ENCODE measurements at places on chromosomes 4 and X.

- no peak for DNase-seq
These were observed 369.4 kb downstream of the GASK1B start for GRCh38 chr4:157803421-157803820.

GRCh38 chr4:96708766-96709165 is 868.9 kb downstream of the PDHA2 start:
- DNase-seq: no peak

- DNase-seq: no peak
These were observed 223.9 kb upstream of the DCAF8L1 start for GRCh38 chrX:28205126-28205525.

DNA sequence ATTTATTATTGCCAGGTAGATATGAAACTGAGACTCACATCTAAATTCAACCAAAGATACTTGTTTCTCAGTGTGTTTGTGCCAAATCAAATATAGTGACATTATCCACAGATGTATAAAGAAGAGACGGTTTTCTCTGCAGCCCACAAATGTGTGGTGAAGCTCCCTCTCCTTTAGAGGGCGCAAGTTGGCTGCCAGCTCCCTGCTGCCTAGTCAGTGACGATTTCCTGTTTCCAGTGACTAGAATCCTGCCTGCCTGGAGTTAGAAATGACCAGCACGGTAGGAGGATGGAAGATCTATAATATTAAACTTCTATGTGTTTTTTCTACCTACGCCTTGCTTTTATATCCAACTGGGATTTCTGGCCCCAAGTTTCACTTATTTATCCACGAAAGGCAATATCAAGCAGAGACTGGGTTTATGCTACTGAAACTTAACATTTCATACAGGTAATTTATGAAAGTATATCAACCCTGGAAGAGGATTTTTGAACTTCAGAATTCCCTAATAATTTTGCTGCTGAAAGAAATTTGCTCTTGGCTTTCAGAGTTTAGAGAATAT is 1793.7 kb upstream of the TENM3 start:
- DNase-seq: peak; percentile 37

DNA sequence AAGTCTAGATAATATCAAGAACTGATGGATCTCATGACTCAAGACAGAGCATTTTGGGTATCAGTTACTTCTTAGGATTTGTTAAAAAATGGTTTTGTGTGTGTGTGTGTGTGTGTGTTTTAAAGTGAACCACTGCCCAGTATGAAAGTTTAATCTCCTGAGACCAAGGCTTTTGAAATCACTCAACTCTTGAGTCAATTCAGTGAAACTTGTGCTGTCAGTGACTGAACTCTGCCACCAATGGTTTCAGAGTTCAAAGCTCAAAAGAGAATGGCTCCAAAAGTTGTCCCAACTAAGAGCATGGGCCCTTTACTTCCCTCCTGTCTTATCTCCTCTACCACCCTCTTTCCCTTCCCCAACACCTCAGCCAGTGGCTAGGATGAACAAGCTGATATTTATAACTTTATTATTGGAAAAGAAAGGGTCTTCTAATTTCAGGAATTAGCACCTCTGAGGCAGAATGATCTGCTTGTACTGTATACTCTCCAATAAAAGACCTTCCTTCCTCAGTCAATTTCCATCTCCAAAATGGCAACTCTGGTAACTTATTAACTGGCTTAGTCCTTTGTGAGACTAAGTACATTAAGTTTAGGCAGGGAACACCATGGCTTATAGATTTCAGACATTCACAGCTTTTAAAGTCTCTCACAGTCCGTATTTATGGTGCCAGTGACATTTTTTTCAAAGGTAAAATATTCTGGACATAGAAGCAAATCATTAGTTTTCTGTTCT is 152.2 kb downstream of the REPS2 start:
- no peak for DNase-seq

DNA sequence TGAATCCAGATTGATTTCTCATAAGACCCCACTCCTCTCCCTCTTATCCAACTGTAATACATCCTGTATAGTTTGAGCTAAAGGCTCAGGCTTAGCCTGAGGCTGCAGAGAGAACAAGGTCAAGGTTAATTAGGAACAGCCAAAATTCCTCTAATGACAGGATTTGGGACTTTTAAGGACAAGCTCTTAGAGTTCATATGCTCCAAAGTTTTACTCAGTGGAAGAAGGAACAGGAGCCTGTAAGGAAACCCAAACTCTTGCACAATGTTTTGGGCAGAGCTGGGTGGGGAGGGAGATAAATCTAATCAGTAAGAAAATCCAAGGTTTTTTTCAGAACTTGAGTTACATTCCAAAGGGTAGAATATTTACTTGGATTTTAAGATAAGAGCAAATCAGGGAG is 238.8 kb downstream of the QDPR start:
- no peak for DNase-seq

GRCh38 chr4:4488405-4489404 is 53.1 kb downstream of the STX18 start:
- peak; percentile 75 for DNase-seq

- DNase-seq: peak; percentile 95
These were observed 29.6 kb downstream of the PDK3 start for GRCh38 chrX:24494647-24495075.

DNA sequence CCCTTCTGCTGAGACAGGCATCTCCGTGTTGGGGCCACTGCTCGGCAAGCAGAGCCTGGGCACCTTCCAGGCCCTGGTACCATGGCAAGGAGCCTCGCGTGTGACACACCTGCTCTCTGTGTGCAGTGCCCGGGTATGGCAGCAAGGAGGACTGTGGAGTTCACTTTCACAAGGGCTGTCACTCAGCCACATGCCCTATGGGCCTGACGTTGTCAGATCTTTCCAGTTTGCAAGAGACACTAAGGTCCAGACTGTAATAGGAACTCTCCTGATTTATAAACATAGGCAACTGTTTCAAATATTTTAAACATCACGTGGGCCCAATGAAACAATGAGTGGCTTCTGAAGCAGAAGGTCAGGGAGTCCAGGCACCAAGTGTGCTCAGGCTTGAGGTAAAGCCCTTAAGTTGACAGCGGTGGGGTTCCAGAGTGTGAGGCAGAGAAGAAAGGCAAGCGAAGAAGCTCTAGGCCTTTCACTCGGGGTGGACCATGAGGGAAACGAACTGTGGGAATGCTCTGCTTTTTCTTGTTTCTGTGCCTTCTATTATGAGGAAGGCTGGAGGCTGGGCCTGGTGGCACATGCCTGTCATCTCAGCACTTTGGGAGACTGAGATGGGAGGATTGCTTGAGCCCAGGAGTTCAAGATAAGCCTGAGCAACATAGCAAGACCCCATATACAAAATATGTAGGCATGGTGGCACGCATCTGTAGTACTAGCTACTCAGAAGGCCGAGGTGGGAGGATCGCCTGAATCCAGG is 108.6 kb upstream of the TRIM2 start:
- DNase-seq: no peak

GRCh38 chrX:130704053-130705038 is 198.7 kb downstream of the ENOX2 start:
- no peak for DNase-seq

DNA sequence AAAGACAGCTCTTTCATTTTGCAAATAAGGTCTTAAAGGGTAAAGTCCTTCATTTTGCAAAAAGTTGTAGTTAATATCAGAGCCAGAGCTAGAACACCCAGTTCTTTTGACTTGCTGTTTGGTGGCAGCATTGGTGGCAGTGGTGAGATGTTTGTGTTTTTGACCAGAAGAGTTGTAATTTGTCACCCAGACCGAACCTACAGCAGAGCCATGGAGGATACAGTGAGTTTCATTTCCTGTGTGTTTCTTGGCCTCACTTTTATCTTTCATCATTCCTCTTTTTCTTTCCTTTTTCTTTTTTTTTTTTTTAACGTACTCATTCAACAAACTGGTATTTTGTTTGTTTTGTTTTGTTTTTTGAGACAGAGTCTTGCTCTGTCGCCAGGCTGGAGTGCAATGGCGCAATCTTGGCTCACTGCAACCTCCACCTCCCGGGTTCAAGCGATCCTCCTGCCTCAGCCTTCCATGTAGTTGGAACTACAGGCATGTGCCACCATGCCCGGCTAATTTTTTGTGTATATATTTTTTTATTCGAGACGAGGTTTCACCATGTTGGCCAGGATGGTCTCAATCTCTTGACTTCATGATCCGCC is 116.4 kb downstream of the AFF1 start:
- no peak for DNase-seq

DNA sequence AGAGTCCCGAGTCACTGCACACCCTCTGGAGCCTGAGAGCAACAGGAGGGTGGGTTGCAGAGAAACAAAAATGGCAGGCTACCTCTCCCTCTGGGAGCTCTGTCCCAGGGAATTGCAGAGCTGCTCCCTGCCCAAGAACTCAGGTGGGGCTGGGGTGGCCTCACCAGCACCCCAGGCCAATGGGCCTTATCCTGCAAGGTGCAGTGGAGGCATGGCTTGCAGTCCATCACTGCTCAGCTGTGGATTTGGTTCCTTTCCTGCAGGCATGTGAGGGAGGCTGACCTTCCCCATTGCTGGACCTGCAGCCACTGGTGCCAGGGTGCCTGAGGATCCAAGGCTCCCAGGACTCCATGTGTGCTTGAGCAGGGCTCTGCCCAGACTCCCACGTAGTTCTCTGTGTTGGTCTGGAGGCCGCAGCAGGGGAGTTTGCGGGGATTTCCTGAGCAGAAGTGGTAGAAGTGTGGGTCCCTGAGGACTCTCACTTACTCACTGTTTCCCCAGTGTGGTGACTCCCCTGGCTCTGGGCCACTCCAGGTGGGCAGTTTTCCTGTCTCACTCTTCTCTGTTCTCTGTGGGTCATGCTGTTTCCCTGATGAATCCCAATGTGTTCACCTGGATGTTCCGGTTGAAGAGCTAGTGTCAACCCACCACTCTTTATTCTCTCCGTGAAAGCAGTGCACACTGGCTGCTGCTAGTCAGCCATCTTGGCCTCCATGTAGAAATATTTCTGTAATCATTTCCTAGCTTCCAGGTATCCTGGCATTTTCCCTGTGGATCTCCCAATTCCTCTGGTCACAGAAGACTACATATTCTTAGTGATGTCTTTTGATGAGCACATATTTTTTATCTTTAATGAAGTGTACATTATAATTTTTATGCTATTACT is 82.3 kb downstream of the ARHGAP24 start:
- no peak for DNase-seq

DNA sequence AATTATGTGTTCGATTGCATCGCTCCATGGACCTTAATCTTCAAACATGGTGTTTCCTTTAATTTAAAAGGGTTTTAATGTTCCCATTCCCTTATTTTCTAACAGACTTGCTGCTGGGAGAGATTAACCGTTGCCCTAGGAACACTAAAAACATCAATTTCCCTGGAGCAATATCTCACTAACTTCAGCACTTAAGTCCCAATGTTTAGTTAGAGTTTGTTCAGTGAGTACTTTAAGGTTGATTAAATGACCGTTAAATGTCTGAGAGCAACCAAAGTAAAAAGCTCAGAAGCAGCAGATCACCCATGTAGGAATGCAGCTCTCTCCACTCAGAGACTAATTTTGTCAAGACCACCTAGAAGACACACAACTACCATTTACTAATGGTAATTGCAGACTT is 111.2 kb upstream of the PDE5A start:
- no peak for DNase-seq

DNA sequence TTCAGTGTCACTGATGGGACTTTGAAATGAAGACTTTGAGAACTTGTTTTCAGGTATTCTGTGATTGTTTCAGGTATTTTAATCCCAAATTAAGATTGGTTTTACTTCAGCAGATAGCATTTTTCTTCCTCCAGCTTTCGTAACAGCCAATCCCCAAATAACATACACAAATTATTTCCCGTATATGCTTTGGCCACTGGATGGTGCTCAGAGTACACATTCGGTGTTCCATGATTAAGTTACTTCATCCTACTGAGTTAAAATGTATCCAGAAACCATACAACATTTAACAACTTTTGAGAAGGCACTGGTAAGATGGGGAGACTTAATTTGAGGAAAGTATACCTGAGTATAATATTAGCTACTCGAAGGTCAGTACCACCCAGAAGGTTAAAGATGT is 233.4 kb upstream of the FAM47A start:
- DNase-seq: peak; percentile 28

DNA sequence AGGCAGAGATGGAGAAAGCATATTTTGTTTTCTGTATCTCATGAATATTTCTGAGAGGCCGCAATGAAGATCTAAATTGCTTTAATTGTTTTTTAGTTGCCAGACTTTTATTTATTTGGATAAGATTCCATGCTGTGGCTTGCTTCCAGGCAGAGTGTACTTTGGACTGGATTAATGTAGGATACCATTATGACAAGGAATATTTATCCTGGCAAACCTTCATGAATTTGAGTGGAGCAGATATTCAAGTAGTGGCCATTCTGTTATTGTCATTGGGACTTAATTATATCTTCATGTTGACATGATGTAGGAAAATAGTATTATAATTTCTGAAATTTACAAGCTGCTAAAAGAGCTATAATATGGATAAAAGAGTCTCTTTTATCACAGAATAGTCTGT is 182.9 kb downstream of the C4orf33 start:
- no peak for DNase-seq

DNA sequence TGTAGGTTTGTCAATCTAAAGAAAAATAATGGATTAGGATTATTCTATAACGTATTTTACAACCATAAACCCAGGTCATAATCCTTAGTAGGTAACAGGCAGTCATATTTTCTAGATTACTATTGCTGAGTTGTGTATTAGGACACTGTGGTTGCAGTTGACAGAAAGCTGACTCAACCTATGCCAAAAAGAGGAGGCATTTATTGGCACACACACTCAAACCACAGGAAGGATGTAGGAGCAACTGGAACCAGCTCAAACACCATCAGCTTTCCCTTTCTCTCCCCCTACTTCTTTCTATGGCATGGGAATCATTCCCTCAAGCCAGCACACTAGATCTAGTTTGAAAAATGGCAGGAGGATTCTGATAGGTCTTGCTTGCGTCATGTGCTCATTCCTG is 136.4 kb upstream of the FAM9C start:
- DNase-seq: peak; percentile 40

GRCh38 chr4:155973639-155974475 is 20.2 kb upstream of the CTSO start:
- peak; percentile 78 for DNase-seq

DNA sequence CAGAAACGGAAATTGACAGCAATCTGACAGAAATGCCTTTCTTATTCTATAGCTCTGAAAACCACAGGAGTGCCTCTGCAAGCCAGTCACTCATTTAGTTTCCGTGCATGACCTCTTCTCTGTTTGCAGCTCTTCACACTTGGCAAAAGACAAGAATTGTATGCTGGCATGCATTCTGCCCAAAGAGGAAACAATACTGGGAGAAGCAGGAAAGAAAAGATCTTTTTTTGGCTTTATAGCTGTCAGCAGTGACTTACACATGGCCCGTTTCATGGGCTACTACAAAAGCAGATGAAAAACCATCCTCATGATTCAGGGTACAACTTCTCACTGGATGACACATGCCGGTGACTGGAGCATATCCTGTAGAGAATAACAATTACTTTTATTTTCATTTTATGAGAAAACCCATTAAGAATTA is 249.4 kb downstream of the ADAMTS3 start:
- peak; percentile 97 for DNase-seq
